Memory B cell (primary cell): ENCODE measurements at places on chromosomes 13 and 19.

- no peak for DNase-seq
Measured at GRCh38 chr19:5680084-5680436, 256 bp downstream of the MICOS13 start.

- DNase-seq: peak; percentile 73
Measured at GRCh38 chr19:23762884-23763711, 4.4 kb upstream of the ZNF681 start.

- DNase-seq: no peak
Measured at GRCh38 chr13:106530171-106530851, 5.2 kb downstream of the EFNB2 start.

- DNase-seq: no peak
Measured at GRCh38 chr13:25992076-25992475, 59.7 kb downstream of the SHISA2 start.

- DNase-seq: no peak
Measured at GRCh38 chr19:1482361-1483130, 3.5 kb upstream of the C19orf25 start.

GRCh38 chr19:17949956-17950309 lies 17.0 kb upstream of the KCNN1 start:
- no peak for DNase-seq

DNA sequence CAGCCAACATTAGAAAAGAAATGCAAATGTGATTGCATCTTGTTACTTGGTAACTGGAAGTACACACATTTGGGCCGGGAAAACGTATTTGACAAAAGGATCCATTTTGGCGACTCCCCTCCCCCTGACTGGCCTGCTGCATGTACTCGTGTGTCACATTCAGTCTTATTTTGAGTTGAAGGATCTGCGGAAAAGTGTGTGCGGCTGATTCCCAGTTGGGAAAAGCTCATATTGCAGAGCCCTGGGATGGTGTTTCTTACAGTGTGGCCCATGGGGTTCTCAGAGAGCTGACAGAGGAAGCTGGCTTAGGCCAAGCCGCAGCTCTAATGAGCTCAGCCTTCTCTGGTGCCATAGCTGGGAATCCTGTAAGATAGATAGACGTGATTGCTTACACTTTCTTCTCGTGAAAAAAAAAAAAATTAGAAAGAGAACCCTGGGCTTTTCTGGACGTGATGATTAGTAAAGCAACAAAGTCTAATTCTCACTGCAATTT lies 170.3 kb upstream of the ARGLU1 start:
- no peak for DNase-seq

DNA sequence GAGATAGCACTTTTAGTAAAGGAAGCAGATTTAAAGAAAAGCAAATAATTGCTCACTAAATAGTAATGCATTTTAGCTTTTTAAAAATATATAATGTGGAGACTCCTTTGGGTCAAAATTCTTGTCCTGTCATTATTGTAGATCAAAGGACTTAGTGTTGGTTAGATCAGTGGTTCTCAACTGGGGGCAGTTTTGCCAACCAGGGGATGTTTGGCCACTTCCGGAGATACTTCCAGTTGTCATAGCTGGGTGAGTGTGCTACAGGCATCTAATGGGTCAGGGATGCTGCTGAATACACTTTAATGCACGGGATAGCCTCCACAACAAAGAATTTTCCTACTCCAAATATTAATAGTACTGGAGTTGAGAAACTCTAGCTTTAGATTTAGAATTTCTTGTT lies 126.8 kb downstream of the LMO7 start:
- DNase-seq: no peak

GRCh38 chr19:55383279-55384130 lies 587 bp downstream of the TMEM238 start:
- no peak for DNase-seq

- no peak for DNase-seq
Measured at GRCh38 chr13:35648201-35648600, 171.7 kb upstream of the MAB21L1 start.

DNA sequence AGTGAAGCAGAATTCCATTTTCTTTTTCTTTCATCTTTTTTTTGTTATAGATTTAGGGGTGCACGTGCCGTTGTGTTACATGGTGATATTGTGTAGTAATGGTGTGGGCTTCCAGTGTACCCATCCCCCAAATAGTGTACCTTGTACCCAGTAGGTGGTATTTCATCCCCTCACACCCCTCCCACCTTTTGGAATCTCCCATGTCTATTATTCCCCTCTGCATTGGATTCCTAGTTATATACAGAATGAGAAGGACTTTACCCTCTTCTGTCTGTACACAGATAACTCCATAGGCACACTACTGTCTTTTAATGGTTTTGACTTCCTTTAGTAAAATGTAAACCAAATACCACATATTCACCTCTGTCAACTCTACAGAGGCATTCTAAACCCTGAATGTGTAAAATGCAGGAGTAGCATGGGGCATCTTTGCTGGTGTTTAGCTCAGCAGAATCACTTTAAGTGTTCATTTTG lies 28.0 kb downstream of the FRY start:
- no peak for DNase-seq

GRCh38 chr19:3278749-3279148 lies 54.3 kb downstream of the CELF5 start:
- no peak for DNase-seq

- no peak for DNase-seq
Measured at GRCh38 chr13:57653229-57653989, 21.9 kb downstream of the PCDH17 start.

DNA sequence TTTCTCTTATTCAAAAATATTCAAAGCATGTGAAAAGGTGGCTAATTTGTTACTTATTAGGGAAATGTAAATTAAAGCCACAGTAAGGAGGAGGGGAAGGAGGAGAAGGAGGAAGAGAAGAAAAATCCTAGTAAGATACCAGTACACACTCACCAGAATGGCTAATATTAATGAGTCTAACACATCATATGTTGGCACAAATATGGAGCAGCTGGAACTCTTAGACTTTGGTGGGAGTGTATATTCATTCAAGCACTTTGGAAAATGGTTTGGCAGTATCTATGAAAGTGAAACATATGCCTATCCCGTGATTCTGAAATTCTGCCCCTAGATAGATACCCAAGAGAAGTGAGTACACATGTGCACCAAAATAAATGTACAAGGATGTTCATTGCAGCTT lies 38.1 kb upstream of the RGCC start:
- DNase-seq: no peak

- no peak for DNase-seq
Measured at GRCh38 chr19:33207040-33207620, 13.0 kb downstream of the LRP3 start.

- DNase-seq: no peak
Measured at GRCh38 chr13:54972838-54973237, 1944.2 kb downstream of the OLFM4 start.

GRCh38 chr19:7859831-7860713 lies 14.1 kb downstream of the PRR36 start:
- no peak for DNase-seq

GRCh38 chr13:29905845-29906244 lies 55.4 kb upstream of the UBL3 start:
- no peak for DNase-seq

- no peak for DNase-seq
Measured at GRCh38 chr13:42041684-42042035, 6.8 kb upstream of the DGKH start.

- no peak for DNase-seq
Measured at GRCh38 chr13:38086721-38087120, 217.1 kb upstream of the TRPC4 start.

DNA sequence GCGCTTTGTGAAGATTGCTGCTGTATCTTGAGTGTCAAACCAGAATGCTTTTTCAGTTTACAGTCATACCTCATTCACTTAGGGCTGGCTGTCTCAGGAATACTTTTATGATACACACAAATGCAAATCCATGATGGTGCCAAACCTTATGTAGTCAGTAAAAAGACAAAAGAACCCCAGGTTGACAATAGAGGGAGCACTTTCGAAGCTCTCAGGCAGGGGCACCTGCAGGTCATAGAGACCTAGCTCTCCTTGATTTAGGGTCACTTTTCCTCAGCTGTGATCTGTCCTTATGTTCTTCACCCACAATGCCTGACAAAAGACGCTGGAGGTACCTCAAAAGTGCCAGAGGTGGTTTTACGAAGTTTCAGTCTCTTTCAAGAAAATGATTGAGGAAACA lies 172.2 kb downstream of the DNAJC15 start:
- no peak for DNase-seq

GRCh38 chr19:13834244-13835069 lies 39.2 kb downstream of the ZSWIM4 start:
- DNase-seq: no peak

GRCh38 chr13:101673360-101674105 lies 221.1 kb downstream of the ITGBL1 start:
- DNase-seq: no peak

GRCh38 chr19:30428092-30428680 lies 56.0 kb downstream of the ZNF536 start:
- DNase-seq: no peak

- DNase-seq: no peak
Measured at GRCh38 chr13:30051531-30052060, 201.2 kb upstream of the UBL3 start.

GRCh38 chr19:10419646-10420443 lies 493 bp upstream of the PDE4A start:
- DNase-seq: peak; percentile 43

DNA sequence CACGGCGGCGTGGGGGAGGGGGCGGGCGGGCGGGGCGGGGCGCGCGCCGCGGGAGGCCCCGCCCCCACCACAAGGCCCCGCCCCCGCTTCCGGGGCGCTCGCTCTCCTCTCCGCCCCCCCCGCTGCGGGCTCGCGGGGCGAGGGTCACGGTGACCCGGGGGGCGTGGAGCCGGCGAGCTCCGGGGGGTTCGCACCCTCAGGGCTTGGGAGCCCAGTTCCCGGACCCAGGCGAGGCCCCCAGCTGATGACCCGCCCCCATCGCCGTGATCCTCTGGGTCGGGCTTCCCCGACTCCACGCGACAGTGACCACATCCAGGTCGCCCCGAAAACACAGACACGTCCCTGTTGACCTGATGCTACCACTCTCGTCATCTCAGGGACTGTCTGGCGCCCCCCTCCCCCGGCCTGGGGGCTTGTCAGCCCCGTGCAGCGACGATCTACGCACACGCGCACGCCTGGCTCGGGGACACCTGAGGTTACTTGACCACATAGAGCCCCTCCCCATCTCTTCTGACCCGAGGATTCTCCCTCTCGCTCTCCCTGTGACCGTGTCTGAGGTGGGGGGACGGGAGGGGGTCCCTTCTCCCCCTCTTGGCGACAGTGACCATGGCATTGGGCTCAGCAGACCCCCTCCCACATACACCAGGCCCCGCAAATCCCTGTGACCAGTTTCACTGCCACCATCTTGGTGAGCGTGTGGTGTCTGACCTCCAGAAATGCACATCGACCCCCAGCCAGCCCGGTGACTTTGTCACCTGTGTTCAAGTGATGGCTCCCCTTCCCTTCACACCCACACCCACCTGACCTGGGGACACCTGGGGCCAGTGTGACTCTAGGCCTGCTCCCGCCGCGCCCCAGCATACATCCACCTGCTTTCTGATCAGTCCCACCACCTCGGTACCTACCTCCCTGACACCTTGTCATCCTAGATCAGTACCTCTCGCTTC lies 670 bp downstream of the MAP2K7 start:
- peak; percentile 71 for DNase-seq

DNA sequence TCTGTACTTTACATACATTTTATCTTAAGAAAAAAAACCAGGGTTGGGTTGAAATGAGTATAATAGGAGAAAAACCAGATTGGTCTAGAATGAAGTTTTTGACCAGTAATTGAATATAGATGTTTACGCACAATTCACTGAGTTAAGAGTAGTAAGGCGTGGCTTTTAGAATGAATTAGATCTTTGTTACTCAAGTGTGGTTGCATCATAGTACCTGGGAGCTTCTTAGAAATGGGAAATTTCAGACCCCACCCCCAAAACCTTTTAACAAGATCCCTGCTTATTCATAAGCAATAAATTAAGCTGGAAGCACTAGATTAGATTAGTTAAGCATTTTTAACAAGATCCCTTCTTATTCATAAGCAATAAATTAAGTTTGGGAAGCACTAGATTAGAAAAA lies 28.7 kb upstream of the LMO7 start:
- DNase-seq: no peak

GRCh38 chr13:87680298-87680697 lies 9.1 kb downstream of the SLITRK5 start:
- no peak for DNase-seq

GRCh38 chr19:52778811-52779210 lies 7.8 kb downstream of the ZNF600 start:
- DNase-seq: no peak

DNA sequence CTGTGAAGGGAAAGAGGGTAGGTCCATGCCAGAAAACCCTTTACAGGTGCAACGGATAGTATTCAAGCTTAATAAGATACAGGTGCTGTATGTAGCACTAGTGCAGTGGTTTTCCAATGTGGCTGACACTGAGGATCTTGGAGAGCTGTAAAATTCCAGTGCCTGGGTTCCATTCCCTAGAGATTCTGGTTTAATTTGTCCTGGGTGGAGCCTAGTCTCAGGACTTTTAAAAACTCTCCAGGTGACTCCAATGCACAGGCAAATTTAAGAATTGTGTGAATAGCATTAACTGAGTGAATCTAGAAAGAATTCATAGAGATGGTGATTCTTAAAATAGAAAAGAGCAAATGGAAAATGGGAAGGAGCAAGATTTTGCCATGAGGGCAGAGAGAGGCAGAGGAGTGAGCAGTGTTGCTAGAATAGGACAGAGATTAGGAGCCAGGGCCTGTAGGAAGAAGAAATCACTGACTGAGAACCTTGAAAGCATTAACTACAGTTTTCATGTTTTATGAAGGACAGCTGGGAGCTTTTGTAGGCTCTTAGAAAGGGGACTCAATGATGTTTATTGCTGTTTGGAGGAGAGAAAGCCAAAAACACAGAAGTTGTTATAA lies 261.8 kb downstream of the DLEU7 start:
- DNase-seq: no peak

DNA sequence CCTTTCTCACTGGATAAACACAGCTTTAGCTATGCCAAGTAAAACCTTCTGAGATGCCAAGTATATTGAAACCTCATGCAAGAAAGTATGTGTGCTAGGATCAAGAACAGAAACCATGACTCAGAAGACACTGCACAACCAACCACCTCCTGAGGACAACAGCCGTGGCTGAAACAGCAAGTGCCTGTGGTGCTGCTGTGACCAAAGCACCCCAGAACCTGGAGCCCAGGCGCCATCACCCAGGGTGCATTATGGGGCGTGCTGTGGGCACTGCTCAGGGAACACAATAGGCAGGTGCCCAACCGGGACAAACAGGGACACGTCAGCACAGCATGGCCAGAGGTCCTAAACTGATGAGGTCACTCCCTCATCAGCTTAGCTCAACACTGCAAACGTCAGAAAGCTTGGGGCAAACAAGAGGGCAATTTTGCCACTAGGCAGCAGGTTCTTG lies 101.3 kb upstream of the SLC15A1 start:
- DNase-seq: no peak

GRCh38 chr13:49938314-49938713 lies 2.2 kb upstream of the SPRYD7 start:
- DNase-seq: peak; percentile 41

DNA sequence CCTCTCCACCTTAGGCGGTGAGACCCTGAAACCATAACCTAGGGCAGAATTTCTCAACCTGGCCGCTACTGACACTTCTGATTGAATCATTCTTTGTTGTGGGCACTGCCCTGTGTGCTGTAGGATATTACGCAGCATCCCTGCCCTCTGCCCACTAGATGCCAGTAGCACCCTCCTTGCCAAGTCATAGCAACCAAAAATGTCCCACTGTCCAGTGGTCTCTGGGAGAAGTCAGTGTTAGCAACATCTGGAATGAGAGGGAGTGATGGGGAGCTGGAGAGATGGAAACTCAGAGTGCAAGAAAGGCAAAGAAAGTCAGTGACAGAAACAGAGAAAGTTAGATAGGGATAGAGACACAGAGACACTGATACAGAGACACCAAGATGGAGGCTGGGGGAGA lies 13.6 kb downstream of the KLK4 start:
- DNase-seq: no peak

GRCh38 chr13:43307921-43308433 lies 284.6 kb downstream of the DNAJC15 start:
- DNase-seq: no peak
